ENCODE measurements at places on chromosomes 12 and 14. TPM values are rescaled to one million over a fixed set of nuclear protein-coding genes. Genes with fewer than 3 reads are reported as not detected.

The CLEC6A gene
- total RNA-seq, result 0.32 TPM

The SLC16A7 gene
- 26.0 TPM for total RNA-seq

The FGF23 gene
- total RNA-seq, result not detected

DNA sequence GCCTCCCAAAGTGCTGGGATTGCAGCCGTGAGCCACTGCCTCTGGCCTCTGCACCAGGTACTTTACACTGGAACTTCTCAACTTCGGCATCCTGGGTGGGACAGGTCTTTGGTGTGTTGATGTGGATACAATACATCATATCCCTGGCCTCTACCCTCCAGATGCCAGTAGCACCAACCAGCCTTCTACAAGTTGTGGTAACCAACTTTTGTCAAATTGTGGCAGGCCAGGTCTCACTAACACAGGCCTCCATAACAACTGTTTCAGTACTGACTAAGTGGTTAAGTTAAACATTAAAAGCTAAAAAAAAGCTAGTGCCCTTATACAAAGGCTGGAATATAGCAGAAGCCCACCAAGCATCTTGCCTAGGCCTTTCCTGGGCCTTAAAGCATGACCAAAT, 232.9 kb downstream of the PCNX1 start:
- DNase-seq, result no peak

GRCh38 chr14:71355324-71356201, 448.3 kb downstream of the PCNX1 start:
- no peak for DNase-seq

The OR4N5 gene
- not detected for total RNA-seq

DNA sequence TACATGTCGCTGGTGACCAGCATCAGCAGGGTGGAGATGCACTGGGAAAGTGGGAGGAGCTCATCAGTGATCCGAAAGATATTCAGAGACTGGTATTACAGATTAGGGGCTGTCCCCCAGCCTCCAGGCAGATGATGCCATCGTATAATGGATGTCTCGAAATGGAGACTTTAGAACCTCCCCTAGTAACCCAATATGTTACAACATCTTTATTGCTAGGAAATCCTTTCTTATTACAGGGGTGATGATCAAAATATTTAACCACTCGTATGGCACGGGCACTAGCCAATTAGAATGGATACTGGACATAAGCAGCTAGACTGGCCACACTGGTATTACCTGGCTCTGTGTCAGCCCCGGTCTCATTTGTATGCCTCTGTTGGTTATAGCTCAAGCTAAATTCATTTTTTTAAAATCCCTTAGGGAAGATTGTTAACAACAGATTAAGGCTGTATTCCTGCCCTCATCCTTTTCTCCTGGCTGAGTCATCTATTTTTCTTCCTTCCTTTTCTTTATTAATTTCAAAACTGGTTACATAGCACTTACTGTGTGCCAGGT, 10.8 kb upstream of the CEBPE start:
- no peak for DNase-seq

DNA sequence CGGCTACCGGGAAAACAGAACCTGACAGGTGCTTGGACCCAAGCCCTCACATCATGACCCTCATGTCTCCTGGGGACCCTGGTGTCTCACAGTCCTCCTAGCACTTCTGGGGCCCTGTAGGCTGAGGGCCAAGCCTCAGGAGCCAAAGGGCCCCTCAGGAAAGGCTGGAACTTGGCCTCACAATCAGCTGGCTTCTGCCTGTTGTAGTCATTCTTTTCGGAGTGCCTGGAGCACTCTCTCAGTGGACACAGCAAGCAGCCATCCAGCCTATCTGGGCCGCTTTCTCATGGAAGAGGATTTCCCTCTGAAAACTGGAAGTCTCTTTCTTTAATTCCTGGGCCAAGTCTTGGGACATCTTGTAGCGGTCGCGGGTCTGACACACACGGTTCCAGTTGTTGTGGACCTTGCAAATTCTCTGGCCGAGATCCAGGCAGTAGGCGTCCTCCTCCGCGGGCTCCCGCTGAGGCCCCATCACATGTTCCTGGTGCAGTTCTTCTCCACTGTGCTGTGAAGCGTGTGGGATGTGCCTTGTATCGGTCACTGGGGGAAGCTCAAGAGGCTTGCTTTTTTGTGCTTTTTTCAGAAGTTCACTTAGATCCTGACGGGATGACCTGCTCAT, 169.3 kb downstream of the EMP1 start:
- no peak for DNase-seq

The PAPLN gene
- 21.0 TPM for total RNA-seq

GRCh38 chr12:115135800-115136211, 451.8 kb upstream of the TBX3 start:
- DNase-seq, result peak; percentile 32

The ISM2 gene
- total RNA-seq, result not detected

- DNase-seq, result no peak
Measured at GRCh38 chr12:67484791-67485480, 163.6 kb upstream of the DYRK2 start.

- no peak for DNase-seq
Measured at GRCh38 chr12:50508414-50508813, 3.6 kb downstream of the DIP2B start.

DNA sequence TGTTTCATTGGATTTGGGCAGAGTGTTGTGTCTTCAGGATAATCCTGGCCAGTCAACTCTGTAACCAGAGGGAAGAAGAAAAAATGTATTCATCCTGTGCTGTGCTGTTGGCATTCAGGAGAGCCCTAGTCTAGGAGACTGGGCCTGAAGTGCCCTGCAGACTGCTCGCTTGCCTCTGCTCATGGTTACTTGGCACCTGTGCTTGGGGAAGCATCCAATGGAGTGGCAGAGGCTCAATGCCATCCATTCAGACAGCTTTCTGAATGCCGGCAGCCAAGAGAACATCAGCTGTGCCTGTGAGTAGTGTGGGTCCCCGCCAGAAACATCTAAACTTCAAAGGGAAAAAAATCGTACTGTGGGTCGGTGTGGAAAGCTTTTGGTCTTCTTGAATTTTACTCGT, 124.2 kb downstream of the SRGAP1 start:
- DNase-seq, result no peak

The STAT6 gene
- total RNA-seq, result 237 TPM

DNA sequence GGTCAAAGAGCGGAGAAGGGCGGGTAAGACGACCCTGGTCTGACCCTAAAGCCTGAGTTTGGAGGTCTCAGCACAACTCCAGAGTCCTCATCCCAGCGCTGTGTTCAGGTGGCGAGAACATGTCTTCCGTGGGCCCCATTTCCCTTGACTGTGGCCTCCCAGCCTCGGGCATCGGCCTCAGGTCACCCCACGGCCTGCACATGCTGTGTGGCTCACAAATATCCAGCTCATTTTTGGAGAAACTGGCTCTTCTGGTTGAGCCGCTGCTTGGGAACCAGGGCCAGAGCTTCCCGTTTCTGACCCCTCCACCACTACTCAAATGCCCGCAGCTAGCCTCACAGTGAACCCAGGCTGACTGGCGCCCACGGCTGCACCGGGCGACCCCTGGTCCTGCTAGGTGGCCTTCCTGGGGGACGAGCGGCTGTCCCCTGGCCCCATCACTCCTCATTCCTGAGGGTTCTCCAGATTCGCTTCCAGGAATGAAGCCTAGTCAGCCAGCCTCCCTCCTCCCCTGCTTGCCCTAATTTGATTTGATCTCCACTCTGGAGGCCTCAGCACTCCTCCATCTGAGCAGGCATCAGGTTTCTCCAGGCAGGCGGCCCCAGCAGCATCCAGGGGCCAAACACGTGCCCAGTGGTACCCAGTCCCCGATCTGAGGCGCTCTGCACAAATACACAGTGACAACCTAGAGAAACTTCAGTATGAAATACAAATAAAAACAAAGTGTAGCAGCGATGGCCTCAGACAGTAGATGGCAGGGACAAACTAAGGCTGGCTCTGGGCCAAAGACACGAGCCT, 4.7 kb downstream of the P2RX2 start:
- peak; percentile 37 for DNase-seq

DNA sequence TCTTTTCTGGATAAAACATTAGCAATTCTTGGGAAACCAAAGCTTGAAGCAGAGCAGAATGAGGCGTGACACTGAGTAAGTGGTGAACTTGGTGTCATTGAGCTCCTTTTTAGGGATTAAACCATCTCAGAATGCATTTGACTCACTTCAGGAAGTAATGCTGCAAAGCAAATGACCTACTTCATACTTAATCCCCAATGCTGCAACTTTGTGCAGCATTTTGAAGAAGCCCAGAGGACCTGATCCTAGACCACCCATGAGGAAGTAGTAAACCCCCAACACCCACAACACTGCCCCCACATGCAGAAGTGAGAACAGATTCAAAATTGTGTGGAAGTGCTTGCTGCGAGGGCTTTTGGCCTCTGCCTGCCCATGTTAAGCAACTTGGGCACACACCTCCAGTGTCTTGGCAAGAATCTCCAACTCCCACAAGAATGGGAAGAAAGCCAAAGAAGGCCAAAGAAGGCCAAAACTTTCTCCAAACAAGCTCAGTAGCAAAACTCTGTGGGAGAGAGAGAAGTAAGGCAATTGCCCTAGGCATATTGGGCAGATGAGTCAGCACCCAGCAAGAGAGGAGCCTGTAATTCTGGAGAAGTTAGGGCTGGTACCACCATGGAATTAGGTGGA, 69.2 kb upstream of the ETV6 start:
- DNase-seq, result no peak

GRCh38 chr14:92783813-92784431, 10.2 kb upstream of the GOLGA5 start:
- DNase-seq, result no peak

- no peak for DNase-seq
Measured at GRCh38 chr12:96193725-96194575, at the start of gene ELK3. Gene ELK3 (plus strand): TSS chr12:96194375.

DNA sequence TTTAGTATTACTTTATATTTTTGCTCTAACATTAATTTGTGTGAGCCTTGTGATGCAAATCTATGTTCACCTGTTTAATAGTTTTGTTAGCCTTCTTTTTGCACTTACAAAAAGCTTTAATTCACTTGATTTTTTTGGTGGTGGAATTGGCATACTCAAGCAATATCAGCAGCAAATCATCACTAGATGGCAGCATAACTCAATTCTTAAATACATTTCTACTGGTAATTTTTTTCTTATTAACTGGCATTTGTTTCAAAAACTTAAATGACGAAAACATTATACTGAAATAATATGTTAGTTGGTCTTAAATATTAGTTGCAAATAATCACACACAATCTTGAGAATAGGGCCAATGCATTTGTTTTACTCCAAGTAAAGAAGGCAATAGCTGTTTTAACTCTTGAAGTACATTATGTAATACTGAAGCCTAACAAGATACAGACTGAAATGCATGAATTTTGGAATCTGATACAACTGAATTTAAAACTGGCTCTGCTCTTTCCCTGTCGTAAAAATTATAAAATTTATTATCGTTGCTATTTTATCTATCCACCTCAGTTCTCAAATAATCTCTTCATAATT, 151.5 kb downstream of the ATXN7L3B start:
- DNase-seq, result no peak

DNA sequence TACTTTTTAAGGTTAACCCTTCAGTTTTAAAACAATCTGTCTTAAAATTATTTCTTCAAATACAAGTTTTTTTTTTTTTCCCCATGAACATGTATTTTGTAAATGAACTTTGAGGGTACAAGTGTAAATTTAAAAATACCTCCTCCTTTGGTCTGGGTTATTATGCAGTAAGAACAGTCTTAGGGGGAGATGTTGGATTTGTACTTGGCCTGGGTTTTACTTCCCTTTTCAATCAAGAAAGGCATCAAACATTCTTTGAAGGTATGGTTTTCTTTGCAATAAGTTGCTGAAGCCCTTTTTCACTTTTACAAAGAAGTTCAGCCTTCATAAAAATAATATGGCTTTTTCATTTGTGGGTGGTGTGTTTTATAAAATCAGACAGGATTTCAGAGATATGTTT, 20.5 kb downstream of the WBP11 start:
- DNase-seq, result no peak

GRCh38 chr12:21485998-21486397, 15.4 kb downstream of the RECQL start:
- DNase-seq, result no peak

DNA sequence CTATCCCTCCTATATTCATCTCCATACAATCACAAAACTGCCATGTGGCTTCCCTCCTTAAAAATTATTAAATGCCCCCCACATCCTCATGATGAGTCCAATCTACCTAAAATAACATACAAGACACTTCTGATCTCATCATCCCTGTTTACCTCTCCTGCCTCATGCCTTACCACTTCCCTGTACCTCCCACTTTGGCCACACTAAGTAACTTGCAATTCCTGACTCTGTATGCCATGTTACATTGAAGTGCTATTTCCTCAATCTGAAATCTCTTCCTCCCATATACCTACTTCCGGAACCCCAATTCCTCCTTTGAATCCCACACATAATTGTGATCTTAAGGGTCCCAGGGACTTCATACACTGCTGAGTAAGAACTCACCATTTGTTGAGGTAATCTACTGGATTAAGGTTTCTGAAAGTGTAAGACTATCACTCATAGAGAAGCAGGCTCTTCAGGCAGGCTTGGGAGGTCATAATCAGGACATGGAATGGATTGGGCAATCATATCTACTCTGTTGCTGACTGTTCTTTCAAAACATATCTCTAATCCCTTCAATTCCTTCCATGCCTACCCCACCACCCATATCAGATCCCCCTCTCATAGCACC, 117.6 kb upstream of the PLEKHG7 start:
- DNase-seq, result no peak

DNA sequence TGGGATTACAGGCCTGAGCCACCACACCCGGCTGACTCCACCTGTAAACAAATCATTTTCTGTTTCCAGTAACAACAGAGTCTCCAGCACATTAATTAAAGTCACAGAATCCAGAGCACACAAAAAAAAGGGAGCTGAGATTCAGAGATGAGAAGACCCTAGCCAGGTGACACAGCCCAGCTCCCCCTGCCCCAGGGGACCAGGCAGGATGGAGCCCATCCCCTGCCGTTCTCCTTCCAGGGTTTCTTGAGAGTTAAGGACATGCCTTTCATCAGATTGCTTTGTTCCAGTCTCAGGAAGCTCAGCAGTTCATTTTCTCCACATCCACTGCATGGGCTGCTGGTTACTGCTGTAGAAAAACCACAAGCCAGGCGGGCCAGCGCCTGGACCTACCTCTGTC, 81.2 kb downstream of the RIMBP2 start:
- DNase-seq, result no peak

DNA sequence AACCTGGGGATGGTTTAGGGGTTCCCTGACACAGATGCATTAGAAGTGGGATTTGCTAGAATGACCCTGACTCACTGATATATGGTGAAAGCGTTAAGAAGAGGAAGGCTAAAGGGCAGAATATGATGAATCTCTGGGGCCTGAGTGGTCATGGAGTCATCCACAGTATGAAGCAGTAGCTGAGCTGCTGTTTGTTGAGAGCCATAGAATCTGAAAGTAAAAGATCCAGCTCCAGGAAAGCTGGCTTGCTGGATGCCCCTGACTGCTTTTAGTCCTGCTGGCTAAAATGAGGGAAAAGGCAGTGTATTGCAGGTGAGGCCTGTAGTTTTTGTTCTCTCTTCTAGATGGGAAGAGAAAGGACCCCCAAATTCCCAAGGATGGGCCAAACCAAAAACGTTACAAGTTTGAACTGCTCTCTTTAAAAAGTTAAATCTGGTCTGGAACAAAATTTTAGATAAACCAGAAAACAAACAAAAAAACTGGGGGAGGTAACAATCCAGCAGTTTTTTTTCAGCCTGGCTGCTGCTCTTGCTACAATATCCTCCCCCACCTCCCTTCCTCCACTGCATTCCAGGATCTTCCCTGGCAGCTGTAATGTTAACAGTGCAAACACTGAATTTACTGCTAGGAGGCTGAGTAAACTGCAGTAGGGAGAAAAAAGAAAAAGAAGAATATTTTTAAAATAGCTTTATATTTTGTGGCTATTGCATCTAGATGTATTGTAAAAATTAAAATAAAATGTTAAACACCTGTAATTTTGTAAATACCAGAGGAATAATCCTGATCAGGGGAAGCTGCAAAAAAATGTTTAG, 16.5 kb downstream of the SEL1L start:
- DNase-seq, result no peak

GRCh38 chr12:46380022-46380796, 7.6 kb upstream of the SLC38A2 start:
- DNase-seq, result no peak
